ENCODE measurements at places on chromosomes 1 and 21.

DNA sequence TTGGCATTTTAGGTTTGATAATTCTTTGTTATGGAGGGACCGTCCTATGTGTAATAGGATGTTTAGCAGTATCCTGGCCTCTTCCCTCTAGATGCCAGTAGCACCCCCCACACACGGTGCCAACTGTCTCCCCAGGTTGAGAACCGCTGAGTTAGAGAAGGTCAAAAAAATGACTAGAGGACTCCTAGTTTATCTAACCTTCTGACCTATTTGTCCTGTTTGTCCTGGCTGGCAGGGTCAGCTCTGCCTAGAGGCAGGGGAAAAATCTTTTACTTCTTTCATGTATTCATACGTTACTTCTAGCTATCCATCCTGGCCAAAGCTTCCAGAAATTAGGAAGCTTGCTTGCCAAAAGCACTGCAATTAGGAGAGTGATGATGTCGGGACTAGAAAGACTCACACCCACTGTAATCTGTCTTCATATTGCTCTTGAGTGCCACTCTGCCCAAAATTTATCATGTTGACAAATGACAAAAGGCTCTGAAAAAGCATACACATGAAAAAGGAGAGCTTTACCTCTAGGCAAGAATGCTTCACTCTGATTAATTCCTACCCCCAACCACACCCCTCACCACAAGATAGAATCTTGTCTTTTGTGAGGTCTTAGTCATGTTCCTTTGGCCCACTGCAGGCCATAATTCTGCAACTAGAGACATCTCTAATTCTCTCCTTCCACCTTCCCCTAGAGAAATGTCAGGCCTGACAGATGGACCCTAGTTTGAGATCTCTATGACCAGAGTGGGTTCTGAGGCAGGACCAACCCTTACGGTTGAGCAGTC lies 14.4 kb upstream of the AKR1A1 start:
- DNase-seq: no peak

DNA sequence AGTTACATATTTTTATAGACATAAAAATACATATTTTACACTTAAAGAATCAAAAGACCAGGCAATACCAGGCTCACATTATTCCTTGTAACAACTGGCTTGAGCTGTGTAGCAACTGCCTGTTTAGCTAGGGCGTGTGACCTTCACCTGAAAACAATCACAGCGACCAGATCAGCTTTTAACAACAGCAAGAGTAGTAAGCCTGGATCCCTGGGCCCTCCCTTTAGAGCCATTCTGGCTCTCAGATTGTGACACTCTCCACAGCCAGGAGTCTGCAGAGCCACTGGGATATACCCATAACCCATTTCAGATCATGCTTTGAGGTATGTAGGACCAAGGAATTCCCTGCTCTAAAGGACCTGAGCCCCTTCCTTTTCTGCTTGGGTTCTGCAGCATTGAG lies 29.4 kb upstream of the GNG4 start:
- DNase-seq: no peak

- no peak for DNase-seq
Observed at GRCh38 chr1:47699492-47700235, 261.8 kb downstream of the FOXD2 start.

- DNase-seq: no peak
Observed at GRCh38 chr21:34027721-34028461, 45.5 kb upstream of the MRPS6 start.

DNA sequence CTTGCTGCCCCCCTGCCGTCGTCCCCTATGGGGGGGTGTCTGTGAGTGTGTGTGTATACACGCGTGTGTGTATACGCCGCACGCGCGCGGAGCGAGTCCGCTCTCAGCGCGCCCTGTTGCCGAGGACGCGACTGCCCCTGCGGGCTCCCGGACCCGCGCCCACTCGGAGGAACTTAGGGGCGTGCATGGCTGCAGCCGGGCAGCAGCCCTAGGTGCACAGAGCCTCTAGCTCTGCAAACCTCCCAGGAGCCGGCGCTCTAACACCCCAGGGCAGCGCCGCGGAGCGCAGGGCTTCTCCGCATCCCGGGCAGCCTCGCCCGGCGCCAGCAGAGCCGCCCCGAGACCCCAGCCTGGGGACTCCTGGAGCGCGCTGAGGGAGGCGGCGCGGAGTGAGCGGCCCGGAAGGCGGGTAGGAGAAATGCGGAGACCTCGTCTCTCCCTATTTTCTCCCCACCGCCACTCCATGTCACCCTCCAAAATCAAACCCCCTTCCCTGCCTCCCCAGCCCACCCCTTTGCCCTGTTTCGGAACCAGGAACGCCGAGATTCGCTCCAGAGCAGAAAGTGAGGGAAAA lies 574 bp downstream of the ITPKB start:
- no peak for DNase-seq

DNA sequence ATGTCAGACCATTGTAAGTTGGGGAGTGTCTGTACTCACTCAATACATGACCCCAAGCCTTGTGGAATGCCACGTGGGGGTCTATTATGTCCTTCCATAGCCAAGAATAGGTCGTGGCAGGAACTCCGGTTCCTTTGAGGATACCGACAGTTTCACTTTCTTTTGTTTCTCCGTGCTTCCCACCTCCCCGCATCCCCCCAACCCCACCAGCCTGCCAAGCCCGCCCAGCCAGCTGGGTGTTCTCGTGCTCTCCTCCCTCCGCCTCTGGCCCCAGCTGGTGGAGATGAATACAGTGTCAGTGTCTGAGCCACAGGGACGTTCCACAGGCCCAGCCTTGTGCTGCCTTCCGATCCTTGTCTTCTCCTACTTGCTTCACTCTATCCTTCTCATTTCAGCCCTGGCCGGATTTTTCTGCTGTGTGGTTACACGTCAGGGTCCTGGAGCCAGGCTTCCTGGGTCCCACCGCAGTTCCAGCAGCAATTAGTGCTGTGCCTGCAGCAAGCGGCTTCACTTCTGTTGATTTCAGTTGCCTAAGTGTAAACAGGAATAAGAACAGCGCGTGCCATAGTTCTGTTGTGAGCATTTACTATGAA lies 4.1 kb upstream of the AGTRAP start:
- DNase-seq: no peak

GRCh38 chr1:182587666-182588499 lies 1.2 kb downstream of the RNASEL start:
- no peak for DNase-seq

DNA sequence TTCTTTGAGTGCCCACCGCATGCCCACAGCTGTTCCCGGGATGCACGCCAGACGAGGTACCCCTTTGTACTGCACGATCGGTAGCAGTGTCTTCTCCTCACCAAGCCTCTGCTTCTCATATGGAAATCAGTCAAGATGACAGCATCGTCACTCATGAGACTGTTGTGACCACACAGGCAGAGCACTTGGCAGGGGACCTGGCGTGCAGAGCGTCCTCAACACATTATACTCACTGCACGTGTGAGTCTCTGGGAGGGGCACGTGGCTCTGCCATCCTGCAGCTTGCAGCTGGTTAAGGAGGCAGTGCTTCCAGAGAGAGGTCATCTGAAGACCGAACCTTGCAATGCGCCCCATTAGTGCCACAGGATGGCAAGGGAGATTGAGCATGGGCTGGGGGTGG lies 266.8 kb downstream of the NPHP4 start:
- DNase-seq: no peak

GRCh38 chr1:91383456-91383855 lies 21.2 kb downstream of the HFM1 start:
- no peak for DNase-seq

DNA sequence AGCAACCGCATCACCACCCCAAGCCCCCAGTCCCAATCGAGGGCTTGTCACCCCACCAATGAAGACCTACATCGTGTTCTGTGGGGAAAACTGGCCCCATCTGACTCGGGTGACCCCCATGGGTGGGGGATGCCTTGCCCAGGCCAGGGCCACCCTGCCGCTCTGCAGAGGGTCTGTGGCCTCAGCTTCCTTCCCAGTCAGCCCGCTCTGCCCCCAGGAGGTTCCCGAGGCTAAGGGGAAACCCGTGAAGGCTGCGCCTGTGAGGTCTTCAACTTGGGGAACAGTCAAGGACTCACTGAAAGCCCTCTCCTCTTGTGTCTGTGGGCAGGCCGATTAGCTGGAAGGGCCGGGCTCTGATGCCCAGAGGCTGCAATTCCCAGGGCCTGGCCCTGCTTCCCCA lies 2.0 kb downstream of the SRARP start:
- no peak for DNase-seq

GRCh38 chr1:217781056-217781455 lies 149.9 kb downstream of the SPATA17 start:
- no peak for DNase-seq

GRCh38 chr1:18178111-18178510 lies 70.5 kb downstream of the IGSF21 start:
- peak; percentile 12 for DNase-seq

DNA sequence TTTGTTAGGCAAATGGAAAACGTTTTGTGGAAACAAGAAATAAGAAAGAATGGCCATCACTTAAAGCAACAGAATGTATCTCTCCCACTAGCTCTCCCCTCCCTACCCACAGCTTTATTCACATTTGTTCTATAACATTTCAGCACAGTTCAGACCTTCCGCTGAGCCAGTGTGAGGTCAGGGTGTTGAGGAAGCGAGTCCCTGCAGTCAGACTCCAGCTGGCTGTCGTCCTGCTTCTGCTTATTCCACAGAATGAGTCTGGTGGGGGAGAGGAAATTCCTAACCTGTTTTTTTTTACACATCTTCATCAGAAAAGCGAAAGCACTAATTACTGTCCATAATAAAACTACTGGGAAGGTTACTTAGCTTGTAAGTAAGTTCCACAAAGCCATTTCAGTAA lies 39.0 kb downstream of the MRPL39 start:
- no peak for DNase-seq

GRCh38 chr1:160402001-160402795 lies 1.8 kb downstream of the VANGL2 start:
- no peak for DNase-seq

DNA sequence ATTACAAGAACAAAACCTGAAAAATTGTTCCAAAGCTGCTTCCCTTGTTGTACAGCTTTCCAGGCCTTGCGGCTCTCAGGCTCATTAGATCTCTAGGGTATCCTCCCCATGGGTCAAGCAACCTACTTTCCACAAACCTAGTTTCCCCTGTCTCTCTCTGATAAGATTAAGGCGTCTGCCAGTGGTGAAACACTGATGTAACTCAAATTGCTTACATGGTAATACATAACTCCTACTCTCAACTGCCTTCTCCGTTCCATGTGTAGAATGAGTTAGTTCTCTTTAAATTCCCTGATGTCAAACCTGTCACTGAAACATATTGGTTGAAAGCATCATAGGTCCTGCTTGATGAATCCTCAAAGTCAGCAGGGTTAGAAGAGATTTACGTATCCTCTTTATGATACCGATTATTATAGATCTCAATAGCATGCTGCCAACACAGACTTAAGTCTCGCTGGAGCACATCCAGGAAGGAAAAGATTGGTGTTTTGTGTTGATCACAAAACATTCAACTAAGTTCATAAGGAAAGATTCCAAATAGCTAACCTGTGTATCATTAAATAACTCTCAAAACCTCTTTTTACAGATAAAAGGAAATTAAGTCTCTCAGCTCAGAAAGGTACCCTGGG lies 10.6 kb downstream of the PPP1R15B start:
- no peak for DNase-seq

DNA sequence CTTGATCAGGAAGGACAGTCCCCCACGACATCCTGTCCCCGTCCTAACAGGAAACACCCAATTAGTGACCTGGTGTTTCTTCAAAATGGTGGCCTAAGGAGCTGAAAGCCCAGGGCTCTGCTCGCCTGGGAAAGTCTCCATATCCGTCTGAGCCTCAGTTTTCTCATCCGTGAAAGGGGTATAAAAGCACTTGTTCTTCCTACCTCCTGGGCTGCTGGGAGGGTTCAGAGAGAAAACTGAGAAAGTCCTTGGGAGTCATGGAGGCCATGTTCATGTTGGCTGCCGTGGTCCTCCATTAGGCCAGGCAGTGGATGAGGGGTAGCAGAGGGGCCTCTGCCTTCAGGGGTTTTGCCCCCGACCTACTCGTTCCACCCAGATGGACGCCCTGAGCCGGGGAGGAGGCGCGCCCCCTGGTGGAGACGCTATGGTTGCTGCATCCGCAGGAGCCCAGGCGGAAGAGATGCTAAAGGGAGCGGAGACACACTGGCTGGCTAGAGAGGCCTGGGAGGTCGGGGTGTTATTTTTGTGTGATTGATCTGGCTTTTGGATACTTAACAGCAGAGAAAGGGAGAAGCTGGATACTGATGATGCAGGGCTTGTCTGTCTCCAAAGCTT lies 113.5 kb downstream of the PRDM2 start:
- DNase-seq: peak; percentile 35

DNA sequence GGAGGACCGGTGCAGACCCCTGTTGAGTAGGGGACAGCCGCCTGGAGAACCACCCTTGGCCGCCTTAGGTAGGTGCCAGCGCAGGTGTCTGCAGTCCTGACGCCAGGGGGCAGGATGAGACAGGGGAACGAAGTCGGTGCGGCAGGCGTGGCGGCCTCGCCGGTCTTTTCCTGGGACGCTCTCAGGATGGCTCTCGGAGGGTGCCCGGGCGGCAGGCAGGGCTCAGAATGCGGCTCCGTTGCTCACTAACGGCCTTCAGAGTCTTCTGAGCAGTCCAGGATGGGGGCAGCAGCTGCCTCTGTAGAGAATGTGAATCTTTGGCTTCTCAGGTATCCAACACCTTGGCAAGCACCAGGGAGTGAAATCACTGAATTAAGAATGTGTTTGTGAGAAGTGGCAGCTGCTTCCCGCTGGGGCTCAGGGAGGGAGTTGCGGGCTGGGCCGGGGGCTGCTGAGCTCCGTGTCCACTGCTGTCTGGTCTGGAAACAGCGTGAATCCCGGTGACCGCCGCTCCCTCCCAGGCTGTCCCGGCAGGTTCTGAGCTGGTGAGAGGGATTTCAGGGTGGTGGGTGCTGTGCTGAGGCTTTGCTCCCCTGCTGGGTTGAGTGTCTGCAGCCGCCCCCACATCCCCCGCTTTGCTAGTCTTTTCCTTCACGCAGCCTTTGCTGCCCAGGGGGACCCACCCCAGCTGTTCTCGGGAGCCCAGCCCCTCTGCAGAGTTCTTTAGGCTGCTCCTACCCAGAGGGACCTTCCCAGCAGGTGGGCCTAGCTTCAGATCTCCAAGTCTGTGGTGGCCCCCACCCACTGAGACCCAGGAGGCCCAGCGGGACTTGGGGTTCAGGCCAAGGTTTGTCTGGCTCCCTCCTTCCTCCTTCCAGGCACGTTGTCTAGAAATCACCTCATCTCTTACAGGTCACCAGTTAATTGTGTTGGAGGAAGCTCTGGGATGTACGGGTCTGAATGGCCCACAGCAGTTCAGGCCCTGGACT lies 11.1 kb upstream of the C1orf174 start:
- DNase-seq: peak; percentile 94

DNA sequence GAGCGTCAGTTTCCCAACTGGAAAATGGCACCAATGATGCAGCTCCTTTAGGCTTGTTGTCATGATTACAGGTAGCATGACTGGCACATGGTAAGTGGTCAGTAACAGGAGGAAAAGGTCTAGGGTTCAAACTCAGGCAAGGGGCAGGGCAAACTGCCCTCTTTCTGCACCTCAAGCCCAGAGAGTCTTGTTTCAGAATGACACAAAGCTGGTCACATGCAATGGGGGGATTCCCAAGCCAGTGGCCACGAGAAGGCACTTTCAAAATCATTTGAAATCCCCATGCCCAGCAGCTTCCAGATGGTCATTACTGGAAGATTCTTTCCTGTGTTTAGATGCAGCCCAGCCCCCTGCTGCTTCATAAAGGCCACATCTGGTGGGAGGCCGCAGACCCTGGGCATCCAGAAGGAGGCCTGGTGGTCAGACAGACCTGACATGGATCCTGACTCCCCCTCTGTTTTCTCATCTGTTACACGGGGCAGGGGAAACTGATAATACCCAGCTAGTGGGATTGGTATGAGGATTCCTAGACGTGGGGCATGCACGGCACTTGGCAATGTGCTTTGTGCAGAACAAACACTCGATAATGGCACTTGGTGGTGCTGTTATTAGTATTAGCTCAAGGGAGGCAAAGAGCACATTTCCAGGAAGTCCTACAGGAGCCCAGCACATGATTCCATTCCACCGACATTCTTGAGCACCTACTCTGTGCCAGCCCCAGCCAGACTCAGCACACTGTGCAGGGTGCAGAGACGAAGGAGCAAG lies 6.9 kb upstream of the PLA2G2D start:
- DNase-seq: no peak
